ENCODE measurements at places on chromosomes 11 and 22.
A peak's percentile ranks its signal among the peaks of the same experiment; 100 is the strongest.

GRCh38 chr11:134483857-134484256, 71.8 kb upstream of the B3GAT1 start:
- no peak for DNase-seq

DNA sequence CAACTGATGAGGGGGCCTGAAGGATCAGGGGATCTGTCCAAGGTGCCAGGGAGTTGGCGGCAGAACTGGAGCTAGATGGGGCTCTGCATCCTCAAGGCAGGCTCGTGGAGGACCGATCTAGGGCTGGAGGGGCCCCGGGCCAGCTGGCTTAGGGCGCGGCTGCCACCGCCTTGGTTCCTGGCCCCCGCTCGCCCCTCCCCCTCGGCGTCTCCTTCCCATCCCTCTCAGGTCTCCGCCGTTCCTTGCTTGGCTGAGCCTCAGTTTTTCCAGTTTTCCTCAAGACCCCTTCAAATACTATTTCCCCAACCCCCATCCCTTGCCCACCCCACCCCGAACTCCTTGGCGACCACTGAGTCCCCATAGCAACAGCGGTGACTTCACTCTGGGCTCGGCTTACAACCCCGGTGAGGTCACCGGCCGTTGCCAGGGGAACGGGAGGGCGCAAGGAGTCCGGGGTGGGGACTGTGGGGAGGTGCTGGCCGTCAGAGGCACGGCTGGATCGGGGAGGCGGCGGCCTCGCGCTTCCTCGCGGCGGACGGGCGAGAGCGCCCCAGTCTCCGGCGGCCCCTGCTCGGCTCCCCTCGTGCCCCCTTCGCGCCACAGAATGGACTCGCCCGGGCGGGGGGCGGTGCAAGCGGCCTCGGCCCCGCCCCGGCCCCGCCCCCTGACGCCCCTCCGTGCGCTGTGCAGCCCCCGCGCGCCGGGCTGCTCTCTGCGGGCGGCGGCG, 7.5 kb downstream of the FREY1 start:
- DNase-seq: peak; percentile 44

- no peak for DNase-seq
Measured at GRCh38 chr22:39236321-39237317, 8.2 kb downstream of the PDGFB start.

DNA sequence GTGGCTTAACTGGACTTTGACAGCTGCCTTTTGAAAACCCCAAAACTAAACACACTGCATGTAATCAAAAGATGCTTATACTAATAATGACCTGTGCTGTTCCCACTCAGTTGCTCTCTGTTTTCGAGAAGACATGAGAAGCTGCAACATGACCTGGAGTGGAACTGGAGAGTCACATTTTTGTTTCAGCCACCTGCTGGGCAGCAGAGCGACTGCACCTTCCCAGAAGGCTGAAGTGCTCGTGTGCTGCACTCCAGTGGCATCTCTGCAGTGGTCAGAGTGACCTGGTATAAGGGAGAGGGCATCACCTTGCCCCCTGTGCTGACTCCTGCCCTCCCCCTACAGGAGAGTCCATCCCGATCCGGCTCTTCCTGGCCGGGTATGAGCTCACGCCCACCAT, 8.6 kb downstream of the THYN1 start:
- DNase-seq: no peak

- no peak for DNase-seq
Measured at GRCh38 chr11:117517097-117517496, 189.4 kb downstream of the CEP164 start.

- no peak for DNase-seq
Measured at GRCh38 chr11:1916132-1916985, 3.1 kb upstream of the TNNT3 start.

GRCh38 chr11:17405232-17406005, 17.0 kb upstream of the KCNJ11 start:
- no peak for DNase-seq

- peak; percentile 5 for DNase-seq
Measured at GRCh38 chr11:123654566-123655081, at the start of gene SCN3B. Gene SCN3B, minus strand, starts transcription at chr11:123654624. Its CDS starts 823 bp downstream, at chr11:123653801.

- no peak for DNase-seq
Measured at GRCh38 chr22:19108807-19109197, 13.4 kb downstream of the DGCR2 start.

GRCh38 chr22:23192558-23192957, 12.2 kb downstream of the BCR start:
- no peak for DNase-seq

GRCh38 chr22:27475548-27475897, 326.0 kb downstream of the MN1 start:
- no peak for DNase-seq

GRCh38 chr11:13262096-13262495, 15.5 kb upstream of the BMAL1 start:
- no peak for DNase-seq

- no peak for DNase-seq
Measured at GRCh38 chr22:27399161-27399560, 402.4 kb downstream of the MN1 start.

DNA sequence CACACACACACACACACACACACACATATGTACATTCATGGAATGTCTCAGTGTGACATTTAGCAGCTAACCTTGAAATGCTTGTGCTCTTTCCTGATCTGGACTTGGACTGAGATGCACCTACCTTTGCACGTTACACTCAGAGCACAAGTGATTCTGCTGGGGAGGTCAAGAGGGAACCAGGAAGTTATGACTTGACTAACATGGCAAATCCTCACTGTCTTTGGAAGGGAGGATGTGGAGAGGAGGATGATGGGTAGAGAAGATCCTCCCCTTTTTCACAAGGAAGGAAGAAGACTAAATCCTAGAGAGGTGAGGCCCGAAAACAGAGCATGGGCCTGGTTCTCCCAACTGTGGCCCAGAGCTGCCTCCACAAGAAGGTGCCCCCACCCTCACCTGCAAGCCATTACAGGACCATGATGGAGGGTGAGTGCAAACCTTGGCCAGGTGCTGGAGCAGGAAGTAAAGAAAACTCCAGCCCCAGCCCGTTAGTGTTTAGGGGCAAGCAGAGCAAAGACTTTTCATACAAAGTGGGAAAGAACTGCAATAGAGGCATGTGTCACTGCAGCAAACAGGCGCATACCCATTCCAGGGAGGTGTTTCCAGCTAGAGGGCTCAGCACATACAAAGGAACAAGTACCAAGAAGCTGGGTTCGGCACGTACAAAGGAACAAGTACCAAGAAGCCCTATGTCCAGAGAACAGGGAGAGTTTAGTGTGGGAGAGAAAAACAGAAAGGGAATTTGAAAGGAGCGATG, 26.4 kb downstream of the SCN4B start:
- DNase-seq: no peak
